ENCODE measurements at places on chromosomes 2 and 18.
A peak's percentile ranks its signal among the peaks of the same experiment; 100 is the strongest.

DNA sequence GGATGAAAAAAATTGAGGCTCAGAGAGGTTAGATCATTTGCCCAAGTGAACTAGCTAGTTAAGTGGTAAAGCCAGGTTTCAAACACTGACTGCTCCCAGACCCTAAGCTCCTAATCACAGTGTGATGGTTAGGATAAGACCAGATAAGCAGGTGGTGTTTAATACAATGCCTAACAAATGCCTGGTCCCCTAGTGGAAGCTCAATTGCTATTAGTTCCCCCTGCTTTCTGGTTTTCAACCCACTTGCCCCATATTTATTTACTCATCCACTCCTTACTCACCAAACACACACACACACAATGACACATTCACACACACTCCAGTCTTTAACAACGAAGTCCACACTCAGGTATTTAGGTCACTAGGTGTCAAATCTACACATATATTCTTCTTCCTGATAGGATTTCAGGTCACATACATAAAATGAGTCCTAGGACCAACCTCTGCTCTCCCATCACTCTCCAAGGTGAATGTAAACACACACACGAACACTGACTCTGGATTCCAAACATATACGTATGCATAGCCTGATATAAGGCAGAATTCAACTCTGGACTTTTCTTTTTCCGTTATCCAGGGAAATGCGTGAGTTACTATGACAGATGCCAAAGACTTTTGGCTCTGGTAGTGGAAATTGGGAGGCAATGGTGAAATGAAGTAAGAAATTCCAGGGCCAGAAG lies 73.6 kb upstream of the TSPYL6 start:
- no peak for DNase-seq

DNA sequence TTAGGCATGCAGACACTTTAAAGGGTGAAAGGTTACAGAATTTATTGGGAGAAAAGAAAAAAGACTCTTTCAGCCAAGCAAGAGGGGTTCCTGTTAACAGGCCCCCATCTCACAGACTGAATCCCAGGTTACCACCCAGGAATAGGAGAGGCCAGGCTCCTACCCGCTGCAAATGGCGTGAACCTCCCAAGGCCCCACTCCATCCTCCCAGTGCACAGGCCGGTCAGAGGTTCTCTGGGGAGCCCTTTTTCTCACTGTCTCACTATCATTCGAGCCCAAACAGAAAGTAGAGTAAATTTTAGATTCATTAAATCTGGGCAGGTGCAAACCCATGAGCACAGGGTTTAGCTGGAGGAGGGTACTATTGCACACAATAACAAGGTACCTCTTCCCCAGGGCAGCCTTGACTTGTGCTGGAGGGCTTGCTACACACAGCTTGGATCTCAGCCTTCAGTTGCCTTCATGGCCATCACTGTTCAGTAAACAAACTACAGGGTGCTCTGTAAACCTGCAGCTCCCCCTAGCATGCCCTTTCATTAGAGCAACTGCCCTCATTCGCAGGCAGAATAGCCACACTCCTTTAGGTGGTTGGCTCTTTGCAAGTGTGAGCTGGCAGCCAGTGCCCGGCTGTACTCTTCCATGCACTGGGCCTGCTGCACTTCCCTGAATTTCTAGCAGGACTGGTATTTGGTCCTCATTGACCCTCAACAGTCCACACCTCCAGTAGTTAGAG lies 7.3 kb upstream of the PLEK start:
- no peak for DNase-seq

- DNase-seq: no peak
Observed at GRCh38 chr2:203143391-203143790, 95.4 kb upstream of the CYP20A1 start.

DNA sequence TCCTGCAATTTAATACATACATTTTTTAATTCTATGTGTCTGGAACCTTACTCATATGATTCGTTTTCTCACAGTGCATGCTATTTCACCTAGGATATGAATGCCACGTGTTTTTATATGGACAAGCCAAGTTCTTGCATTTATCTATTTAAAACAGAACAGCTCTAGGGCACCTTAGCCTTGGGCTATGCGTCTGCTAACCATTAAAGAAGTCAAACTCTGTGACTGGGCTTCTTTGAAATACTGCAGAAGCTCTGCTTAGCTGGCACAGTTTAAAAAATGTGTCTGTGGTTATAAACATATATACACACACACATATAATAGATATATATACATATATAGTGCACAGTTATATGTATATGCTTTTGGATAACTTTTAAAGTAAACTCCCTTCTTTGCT lies 890.8 kb upstream of the KLHL29 start:
- DNase-seq: no peak

- no peak for DNase-seq
Observed at GRCh38 chr2:44247924-44248323, 27.4 kb upstream of the SLC3A1 start.

- DNase-seq: no peak
Observed at GRCh38 chr2:56008661-56009431, 85.3 kb upstream of the EFEMP1 start.

DNA sequence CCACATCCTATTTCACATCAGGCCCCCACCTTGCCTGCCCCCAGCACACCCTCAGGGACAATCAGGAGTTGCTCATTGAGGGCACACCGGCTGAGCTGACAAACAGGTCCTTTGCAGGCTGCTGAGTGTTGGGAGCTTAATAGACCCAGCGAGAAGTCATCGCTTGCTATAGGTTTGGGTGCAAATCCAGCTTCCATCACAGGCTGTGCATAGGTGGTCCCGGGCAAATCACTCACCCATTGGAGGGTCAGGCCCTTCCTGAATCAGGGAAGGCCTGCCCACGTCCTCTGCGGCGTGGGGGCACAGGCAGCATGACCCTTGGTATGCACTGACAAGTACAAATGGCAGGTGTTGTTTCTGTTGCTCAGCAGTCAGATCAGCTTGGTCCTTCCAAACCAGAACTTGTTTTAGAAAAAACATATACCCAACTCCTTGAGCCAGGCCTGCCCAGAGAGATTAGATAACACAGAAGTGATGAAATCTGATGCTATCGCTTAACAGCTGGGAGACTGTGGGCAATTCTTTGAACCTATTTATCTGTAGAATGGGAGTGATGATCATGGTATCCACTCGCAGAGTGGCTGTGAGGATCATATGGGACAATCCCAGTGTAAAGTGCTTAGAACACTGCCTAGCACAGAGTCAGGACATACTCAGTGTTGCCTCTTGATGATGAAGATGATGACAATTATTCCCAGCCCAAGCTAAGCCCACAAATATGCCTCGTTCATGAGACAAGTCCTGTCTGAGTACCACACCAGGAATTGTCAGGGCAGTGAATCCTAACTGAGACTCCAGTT lies 34.9 kb downstream of the SMAD7 start:
- DNase-seq: no peak

DNA sequence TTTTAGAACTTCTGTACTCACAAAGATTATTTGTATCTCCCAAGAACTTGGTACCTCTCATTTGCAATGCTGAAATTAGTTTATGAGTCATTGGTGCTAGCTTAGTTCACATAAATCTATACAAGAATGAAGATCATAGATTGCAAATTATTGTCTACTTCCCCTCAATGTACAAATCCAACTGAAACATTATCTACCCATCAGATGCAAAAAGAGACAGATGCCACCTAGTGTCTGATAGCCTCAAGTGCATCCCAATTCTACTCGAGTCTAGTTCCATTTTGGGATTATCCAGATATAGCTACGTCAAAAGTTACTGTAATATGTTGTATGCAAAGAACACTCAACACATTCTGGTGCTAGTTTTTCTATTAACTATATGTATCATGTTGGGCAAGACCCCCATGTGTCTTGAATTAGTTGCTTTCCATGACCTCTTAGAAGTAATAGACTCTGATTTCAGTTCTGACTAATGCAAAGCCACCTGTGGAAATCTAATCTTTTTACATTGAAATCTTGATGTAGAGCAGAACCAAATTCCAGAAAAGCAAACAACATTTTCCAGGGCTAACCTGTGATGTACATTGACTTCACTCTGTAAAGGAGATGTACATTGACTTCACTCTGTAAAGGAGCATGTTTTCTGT lies 210.0 kb downstream of the RBM43 start:
- DNase-seq: peak; percentile 27

- no peak for DNase-seq
Observed at GRCh38 chr2:45397292-45397691, 213.8 kb downstream of the SRBD1 start.

- no peak for DNase-seq
Observed at GRCh38 chr2:162840598-162841246, 2.2 kb upstream of the KCNH7 start.

DNA sequence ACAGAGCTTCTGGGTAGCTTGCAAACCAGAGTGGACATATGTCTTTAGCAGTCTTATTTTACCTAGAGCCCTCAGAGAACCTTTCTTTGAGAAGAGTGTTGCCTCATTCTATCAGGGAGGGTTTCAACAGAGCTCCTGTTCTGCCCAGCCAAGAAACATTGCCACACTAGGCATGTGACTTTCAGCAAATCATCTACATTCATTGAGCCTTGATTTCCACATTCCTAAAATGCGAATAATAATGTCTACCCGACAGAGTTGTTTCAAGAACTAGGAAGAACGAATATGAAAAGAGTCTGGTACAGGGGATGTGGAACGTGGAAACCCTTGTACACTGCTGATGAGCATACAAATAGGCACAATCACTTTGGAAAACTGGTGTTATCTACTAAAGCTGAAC lies 7.8 kb upstream of the PRKAG3 start:
- DNase-seq: no peak

GRCh38 chr2:18592372-18592771 lies 3.0 kb upstream of the NT5C1B start:
- no peak for DNase-seq

DNA sequence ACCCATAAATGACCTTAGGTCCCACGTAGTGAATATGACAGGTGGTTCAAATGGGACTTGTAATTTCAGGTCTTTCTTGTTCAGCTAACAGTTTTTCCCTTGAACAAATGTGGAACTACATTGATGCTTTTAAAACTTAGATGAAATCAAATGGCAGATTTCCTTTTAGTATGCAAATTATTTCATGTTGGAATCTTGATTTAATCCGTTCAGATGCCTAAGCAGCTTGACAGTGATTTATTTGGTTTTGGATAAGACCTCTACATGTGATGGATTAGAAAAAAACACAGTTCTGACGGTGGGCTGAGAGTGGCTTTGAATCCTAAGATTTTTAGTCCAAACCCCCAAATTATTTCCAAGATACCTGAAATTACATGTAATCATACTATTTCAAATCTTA lies 16.9 kb downstream of the SCYGR4 start:
- no peak for DNase-seq

- DNase-seq: peak; percentile 9
Observed at GRCh38 chr2:63888490-63889402, 47.0 kb downstream of the UGP2 start.

DNA sequence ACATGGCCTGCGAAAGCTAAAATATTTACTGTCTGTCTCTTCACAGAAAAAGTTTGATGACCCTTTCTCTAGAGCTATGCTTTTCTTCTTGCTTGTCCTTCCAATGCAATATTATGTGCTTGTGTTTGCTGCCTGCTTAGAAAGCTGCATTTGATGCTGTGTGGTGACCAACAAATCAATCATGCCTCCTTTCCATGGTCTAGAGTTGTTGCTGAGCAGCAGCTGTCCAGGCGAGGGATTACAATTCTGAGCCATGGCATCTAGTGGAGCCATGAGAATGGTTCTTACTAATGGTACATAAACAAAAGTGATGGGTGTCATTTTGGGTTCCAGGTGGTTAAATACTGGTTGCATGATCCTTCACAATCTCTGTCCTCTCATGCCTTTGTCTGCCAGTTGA lies 1142.1 kb downstream of the DPP10 start:
- DNase-seq: no peak

GRCh38 chr2:28080911-28081310 lies 190.4 kb downstream of the BABAM2 start:
- DNase-seq: no peak

DNA sequence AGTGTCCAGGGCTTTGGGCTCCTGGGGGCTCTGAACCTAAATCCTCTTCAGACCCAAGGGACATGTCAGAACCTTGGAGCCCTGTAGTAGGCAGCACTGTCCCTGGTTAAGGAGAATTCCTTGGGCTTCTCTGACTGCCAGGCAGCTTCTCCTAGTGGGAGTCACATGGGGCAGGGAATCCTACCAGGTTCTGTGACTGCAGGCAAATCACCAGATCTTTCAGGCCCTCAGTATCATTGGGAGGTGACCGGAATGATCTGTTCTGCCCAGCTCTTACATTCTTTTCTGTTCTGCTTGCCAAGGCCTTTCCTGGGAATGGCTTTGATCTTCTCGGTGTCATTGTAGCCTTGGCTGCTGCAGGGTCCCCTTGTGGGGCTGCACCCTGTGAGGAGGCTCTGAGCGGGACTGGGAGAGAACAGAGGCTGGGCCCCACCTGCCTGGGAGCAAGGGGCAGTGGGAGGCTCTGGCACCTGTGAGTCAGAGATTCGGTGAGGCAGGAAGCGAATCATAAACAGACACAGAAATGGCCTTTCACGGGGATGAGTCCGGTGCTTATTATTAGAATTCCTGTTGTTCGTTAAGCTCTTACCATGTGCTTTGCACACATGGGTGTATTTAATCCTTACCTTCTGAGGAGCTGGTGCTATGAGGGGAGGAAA lies 14.1 kb downstream of the CEP68 start:
- DNase-seq: no peak

- DNase-seq: no peak
Observed at GRCh38 chr2:33678436-33678835, 79.3 kb upstream of the FAM98A start.

DNA sequence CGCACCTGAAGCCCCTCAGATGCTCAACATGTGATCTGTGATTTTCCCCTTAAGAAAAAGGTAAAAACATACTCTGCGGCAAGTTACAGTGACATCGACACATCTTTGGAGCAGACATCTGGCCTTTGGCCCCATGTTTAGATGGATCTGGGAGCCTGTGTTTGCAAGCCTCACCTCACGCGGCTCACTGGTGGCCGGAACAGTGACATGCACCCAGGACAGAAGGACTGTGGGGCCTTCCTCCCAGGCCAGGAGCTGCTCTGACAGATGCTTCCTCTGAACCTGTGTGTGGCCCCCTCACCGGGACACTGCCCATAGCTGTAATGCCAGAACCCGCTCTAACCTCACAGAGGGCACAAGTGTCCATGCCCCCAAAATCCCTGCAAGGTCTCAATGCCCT lies 13.1 kb downstream of the PASK start:
- no peak for DNase-seq

Measured in GM19239 (cell line).